ENCODE measurements at places on chromosomes 11 and 22.

GRCh38 chr11:290621-291231 lies 1.8 kb downstream of the PGGHG start:
- DNase-seq, result peak; percentile 13

GRCh38 chr11:64875369-64876228 lies 2.8 kb downstream of the EHD1 start:
- DNase-seq, result no peak

DNA sequence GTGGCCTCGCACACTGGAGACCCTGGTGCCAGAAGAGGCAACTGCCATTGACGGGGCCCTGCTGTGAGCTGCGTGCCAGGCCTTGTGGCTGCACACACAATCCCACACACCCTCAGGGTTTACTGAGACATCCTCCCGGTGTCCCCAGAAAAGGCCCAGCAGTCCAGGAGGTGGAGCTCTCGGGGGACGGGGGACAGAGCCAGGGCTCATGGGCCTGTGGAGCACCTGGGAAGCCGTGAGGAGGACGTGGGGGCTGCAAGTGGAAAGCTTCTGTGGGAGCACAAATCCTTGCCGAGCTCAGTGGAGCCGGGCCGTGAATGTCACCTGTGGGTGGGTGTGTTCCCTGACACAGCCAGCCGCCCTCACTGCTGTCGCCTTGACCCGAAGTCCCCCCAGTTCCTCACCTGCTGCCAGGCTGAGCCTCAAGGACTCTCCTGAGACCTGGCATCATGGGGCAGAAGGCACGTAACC lies 609.7 kb downstream of the TBC1D22A start:
- DNase-seq, result no peak

- no peak for DNase-seq
Measured at GRCh38 chr11:79265756-79266322, 175.0 kb downstream of the TENM4 start.

DNA sequence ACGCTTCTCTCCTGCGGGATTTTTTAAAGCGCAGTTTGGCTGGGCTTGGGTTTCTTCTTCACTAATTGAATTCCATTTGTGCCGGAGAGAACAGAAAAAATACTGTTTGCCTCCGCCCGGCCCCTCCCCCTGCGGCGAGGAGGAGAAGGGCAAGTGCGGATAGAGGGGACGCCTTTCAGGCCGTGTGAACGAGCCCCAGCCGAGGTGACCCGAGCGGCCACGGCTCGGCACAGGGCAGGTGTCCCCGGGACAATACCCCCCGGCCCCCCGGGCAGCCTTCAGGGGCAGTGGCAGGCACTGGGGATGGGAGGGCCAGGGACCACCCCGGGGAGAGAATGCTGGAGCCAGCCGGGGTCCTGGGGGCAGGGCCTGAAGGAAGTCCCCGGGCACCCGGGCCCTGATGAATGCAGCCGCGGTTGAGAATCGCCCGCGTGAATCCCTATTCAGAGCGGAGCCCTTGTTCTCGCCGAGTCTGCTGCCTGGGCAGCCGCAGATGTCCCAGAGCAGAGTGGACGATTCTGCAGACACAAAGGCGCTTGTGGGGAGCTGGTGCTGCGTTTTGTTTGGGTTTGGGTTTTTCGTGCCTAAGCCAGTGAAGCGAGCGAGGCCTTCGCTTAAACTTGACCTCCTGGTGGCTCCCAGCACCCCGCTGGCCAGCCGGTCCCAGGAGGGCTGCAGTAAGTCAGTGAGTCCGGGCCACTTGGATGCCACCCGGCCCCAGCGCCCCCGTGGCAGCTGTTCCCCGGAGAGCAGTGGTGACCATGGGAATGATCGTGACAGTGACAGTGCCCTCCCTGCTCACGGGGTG lies 96.0 kb downstream of the WNT7B start:
- DNase-seq, result no peak

- peak; percentile 38 for DNase-seq
Measured at GRCh38 chr11:27204529-27204928, 158.5 kb downstream of the CCDC34 start.

- DNase-seq, result no peak
Measured at GRCh38 chr11:67492801-67493547, 10.1 kb downstream of the AIP start.

- DNase-seq, result no peak
Measured at GRCh38 chr11:134818516-134818915, 406.5 kb upstream of the B3GAT1 start.

GRCh38 chr11:71568704-71569349 lies 3.5 kb downstream of the KRTAP5-10 start:
- no peak for DNase-seq

DNA sequence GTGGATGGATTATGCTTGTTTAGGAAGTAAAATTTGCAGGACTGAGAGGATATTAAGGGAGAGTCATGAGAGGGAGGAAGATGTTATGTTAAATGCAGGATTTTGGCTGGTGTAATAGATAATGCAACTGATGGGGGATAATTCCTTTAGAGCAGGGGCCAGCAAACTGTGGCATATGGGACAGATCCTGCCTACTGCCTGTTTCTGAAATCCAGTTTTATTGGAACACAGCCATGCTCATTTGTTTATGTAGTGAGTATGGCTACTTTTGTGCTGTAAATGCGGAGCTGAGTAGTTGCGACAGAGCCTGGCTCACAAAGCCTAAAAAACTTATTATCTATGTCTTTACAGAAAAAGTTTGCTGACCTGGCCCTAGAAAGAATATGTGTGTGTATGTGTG lies 66.6 kb upstream of the MPPED2 start:
- no peak for DNase-seq

DNA sequence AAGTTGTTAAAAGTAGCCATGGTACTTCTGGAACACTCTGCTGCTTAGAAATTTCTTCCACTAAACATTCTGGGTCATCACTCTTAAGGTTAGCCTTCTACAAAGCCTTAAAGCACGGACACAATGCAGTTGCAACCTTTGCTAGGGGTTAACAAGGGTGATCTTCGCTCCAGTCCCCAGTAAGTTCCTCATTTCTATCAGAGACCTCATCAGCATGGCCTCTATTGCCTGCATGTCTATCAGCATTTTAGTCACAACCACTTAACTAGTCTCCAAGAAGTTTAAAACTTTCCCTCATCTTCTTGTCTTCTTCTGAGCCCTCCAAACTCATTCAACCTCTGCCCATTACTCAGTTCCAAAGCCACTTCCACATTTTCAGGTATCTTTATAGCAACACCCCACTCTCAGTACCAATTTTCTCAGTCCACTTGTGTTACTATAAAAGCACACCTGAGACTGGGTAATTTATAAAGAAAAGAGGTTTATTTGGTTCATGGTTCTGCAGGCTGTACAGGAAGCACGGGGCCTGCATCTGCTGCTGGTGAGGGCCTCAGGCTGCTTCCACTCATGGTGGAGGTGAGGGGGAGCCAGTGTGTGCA lies 48.7 kb upstream of the TH start:
- DNase-seq, result no peak

- no peak for DNase-seq
Measured at GRCh38 chr11:125166764-125167291, 2.3 kb downstream of the PKNOX2 start.

DNA sequence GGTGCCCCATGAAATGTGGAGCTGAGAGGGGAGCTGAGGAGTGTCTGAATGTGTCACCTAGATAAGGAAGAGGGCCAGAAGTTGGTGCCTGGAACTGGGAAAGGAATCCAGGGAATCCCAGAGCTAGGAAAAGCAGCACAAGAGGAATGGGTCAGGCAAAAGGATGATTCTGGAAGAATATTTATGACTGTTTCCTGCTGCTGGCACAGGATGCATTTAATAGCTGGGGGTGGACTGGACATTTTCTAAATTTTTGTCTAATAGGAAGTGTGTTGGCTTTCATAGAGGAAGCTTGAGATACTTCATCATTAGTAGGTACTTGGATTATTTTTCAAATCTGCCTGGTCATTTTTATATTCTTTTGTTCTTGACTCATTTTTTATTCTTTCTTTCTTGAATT lies 17.4 kb upstream of the MRGPRX2 start:
- no peak for DNase-seq

GRCh38 chr22:50104141-50104544 lies 14.3 kb downstream of the MOV10L1 start:
- no peak for DNase-seq

- DNase-seq, result no peak
Measured at GRCh38 chr11:24286238-24286637, 210.6 kb upstream of the LUZP2 start.

- DNase-seq, result no peak
Measured at GRCh38 chr11:41457216-41458014, 2.0 kb downstream of the LRRC4C start.

DNA sequence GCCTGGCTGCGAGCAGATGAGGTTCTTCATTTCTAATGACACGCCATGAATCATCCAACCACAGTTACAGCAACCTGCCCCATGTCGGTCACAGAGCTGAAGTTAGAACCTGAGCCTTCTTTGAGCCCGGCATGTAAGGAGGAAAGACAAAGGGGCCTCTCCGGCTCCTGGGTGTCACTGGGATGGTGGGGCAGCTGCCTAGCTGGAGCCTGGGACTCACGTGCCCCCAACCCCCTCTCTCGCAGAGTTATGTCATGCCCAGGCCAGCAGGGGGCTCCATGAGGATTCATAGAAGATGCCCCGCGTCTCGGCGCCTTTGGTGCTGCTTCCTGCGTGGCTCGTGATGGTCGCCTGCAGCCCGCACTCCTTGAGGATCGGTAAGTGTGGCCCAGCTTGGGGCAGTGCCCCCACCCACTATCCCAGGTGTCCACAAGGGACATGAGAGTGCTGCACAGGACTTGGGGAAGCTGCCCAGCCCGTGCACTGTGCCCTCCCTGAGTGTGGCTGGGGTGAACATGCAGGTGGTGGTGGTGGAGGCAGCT lies 148.5 kb downstream of the GRIK4 start:
- peak; percentile 34 for DNase-seq
